ENCODE measurements at places on chromosomes 6 and 20. TPM values are rescaled to one million over a fixed set of nuclear protein-coding genes. Genes with fewer than 3 reads are reported as not detected.

The BMP5 gene
- 1.6 TPM for total RNA-seq

The WFDC12 gene
- not detected for total RNA-seq

DNA sequence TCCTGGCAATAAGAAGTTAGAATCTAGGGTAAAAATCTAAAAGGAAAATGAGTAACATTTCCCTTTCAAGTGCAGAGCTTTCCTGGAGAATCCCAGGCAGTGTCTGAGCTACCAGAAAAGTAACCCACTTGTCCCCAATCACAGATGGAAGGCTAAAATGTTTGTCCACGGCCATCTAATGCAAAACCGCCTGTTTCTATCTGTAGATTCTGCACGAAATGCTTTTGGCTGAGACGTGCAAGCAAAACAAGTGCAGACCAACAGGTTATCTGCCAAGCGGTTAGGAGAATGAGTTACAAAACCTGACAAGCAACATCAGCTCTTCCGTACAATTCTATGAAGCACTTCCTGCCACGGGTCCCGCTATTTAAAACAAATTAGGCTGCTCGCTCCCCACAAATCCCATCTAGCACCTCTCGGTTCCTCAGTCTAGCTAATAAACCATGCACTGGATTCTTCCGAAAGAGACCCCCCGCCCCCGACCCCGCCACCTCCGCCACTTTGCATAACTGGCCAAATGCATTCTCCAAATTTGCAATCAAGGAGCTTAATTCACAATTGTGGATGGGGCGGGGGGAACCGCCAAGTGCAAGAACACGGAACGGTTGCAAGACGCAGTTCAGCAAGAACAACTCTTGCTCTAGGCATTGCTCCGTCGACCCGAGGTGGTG is 1.4 kb downstream of the ELOVL5 start:
- peaks cover 13% of the 10 kb centered on the region for H3K4me1 ChIP-seq
- H3K27ac ChIP-seq, result peak overlapping the region; percentile 83
- no peaks in the 10 kb centered on the region for H3K27me3 ChIP-seq
- DNase-seq, result no peak
- peaks cover 30% of the 10 kb centered on the region for H3K36me3 ChIP-seq

DNA sequence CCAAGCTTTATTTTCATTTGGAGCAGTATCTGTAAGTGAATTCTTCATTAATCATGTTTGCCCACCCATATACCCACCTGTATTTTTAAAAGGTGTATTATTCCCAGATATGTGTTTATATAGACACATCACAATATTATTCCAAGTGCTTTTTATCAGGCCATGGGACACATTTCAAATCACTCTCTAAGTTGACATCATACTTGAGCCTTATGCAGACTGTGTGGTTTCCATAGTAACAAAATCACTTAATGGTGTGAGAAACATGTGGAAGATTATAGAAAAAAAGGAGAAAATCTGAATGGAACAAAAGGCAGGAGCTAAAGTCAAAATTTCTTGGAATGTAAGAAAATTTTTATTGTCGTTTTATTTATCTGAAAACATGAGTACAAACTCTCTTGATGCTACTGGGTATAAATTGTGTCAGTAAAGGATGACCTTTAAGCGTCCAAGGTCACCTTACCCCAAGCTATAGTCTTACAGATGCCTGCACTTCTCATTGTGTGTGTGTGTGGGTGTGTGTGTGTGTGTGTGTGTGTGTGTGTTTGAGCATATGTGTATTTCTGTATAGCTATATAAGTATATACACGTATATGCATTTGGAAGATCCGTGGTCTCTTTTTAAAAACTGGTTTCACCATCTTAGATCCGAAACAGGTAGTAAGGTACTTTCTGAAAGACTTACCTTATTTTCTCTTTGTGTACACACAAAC is 79.8 kb upstream of the CCN6 start:
- H3K4me3 ChIP-seq, result 0 out of 2 replicates have a peak overlapping the region, but pooled peaks have one; percentile 2
- DNase-seq, result no peak
- no peaks in the 10 kb centered on the region for H3K36me3 ChIP-seq
- H3K4me1 ChIP-seq, result peaks cover 36% of the 10 kb centered on the region
- peak overlapping the region; percentile 97 for H3K27ac ChIP-seq

DNA sequence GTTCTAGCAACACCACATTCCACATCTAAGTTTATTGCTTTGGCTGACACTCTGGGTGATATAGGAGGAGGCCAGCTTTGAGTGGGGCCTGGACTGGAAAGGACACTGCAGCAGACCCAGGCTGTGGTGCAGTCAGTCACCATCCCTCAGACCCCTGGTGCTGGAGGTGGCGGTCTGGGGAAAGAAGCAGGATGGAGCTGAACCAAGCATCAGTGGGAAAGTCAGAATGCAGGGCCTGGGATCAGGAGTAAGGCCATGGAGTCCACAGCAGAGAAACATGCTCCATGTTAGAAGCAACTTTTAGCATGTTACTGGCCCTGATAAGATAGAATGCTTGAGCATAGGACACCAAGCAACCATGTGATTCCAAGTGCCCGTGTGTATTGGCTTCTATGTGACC is 5.9 kb downstream of the HLA-A start:
- H3K36me3 ChIP-seq, result peaks cover 32% of the 10 kb centered on the region
- no peak for DNase-seq
- H3K27ac ChIP-seq, result no peak overlapping the region

The MYB gene
- 0.16 TPM for total RNA-seq

DNA sequence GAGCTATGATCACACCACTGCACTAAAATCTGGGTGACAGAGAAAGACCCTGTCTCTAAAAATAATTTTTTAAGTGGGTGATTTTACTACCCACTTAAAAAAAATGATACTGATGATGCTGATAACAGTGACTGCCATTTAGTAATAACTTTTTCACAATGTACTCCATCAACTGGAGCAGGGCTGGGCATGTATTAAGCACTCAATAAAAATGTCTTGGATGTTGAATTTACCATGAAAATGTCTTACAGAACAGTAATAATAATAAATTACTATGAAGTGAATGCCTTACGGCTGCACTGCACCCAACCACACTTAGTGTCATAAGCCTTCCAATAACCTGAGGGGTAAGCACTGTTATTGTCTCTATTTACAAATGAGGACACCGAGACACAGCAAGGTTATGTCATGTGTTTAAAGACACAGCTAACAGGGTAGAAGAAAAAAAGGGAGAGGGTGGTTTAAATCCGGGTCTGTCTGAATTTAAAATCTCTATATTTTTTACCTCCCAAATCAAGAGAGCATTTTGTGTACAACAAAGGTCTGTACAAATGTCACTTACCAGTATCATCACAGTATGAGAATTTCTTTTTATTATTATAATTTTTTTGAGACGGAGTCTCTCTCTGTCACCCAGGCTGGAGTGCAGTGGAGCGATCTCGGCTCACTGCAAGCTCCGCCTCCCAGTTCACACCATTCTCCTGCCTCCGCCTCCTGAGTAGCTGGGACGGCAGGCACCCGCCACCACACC is 21.5 kb downstream of the RIMS4 start:
- no peak overlapping the region for H3K4me3 ChIP-seq
- no peaks in the 10 kb centered on the region for H3K4me1 ChIP-seq
- no peaks in the 10 kb centered on the region for H3K36me3 ChIP-seq
- DNase-seq, result no peak
